ENCODE measurements at places on chromosomes 5 and 9.

GRCh38 chr9:6676254-6676921 is 30.9 kb upstream of the GLDC start:
- DNase-seq: no peak

- DNase-seq: no peak
These were observed 1.6 kb downstream of the MGAT4B start for GRCh38 chr5:179805070-179805528.

- DNase-seq: peak; percentile 53
These were observed 70.6 kb downstream of the IQGAP2 start for GRCh38 chr5:76473661-76474060.

DNA sequence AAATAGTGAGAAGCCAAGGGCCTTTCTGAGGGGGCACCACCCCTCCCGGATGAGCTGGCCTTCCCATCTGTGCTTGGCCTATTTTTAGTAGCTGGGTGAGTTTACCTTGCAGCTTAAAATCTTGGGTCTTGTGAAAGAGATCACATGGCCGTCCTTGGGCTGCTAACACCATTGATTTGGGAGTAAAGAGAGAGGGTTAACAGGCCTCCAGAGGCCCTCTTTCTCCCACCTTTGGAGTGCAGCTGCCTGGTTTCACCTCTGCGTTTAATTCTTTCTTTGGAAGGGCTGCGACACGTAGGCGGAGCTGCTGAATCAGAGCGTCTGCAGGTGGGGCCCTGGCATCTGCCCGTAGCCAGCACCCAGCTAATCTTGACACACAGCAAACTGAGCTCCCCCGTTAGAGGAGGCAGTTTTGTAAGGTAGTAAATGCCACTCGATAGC is 12.8 kb downstream of the OLFM1 start:
- no peak for DNase-seq

DNA sequence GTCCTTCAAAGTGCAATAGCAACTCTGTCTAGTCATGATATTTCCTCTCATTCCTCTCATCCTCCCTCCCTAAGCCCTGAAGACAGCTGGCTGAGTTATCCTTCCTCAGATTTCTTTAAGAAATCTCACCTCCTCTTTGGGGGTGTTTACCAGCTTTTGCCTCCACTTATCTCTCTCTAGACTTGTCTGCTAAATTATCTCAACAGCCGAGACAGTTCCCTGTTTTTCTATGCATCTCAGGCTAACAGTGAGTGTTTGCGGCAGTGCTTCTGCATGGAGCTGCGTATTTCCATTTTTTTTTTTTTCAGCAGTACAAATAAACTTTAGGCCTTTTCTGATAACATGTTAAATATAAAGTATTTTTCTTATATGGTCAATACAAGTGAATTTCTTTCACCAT is 20.9 kb downstream of the KCTD16 start:
- no peak for DNase-seq

GRCh38 chr9:93057042-93057702 is 1.3 kb upstream of the SUSD3 start:
- no peak for DNase-seq

- DNase-seq: no peak
These were observed 1609.7 kb upstream of the CDH9 start for GRCh38 chr5:28648108-28648507.

- no peak for DNase-seq
These were observed 398.0 kb downstream of the ADGRV1 start for GRCh38 chr5:90956511-90957097.

- DNase-seq: no peak
These were observed 28.9 kb downstream of the DCP2 start for GRCh38 chr5:113005454-113005853.

- DNase-seq: no peak
These were observed 1125.0 kb upstream of the DMAC1 start for GRCh38 chr9:8924562-8924961.

GRCh38 chr9:109264877-109265587 is 55.8 kb downstream of the EPB41L4B start:
- DNase-seq: no peak

GRCh38 chr5:17872204-17872603 is 237.9 kb downstream of the TAF11L14 start:
- DNase-seq: no peak

GRCh38 chr5:81657386-81657785 is 93.5 kb downstream of the SSBP2 start:
- DNase-seq: no peak

GRCh38 chr9:134659688-134660131 is 18.1 kb downstream of the COL5A1 start:
- DNase-seq: no peak

DNA sequence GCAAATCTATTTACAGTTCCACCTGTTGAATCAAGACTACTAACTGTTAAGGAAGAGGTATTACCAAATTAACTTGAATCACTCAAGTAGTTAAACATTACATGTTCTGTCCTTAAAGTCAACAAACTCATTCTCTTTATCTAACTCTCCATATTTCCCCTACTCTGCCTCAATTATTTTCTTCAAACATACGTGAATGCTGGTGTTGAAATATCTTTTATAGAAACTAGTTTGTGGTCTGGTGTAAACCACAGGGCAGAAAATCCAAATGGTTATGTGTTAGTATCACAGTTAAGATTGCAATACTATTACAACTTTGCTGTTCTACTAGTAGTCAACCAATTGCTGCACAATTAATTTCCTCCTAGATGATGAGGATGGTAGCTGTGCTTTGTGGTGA is 603.5 kb downstream of the KCTD16 start:
- DNase-seq: no peak

DNA sequence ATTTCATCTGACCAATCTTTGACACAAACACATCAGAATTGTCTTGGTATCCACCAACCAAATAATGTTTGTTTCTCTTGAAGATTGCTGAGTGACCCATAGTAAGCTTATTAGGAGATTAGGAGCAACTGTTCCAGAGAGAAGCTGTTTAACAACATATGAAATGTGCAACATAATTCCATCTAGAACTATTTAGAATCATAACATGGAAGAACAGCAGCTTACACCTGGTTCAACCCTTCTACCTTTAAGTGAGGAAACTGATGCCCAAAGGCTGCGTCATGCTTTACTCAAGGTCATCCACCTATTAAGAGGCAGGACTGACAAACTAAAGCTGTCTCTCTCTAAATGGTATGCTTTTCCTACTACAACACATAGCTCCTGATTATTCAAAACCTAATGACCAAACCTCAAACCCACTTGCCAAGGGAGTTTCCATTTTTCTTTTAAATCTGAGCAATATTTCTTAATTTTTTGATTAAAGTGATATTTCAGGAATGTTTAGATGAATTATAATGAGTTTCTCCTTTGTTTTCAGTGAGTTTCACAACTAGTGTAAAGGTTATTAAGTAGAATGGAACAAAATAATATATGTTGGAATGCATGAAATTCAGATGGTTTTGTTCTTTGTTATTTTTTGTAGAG is 545.9 kb downstream of the RAB3C start:
- DNase-seq: no peak

- no peak for DNase-seq
These were observed 35.4 kb upstream of the TUT7 start for GRCh38 chr9:86389628-86390027.

DNA sequence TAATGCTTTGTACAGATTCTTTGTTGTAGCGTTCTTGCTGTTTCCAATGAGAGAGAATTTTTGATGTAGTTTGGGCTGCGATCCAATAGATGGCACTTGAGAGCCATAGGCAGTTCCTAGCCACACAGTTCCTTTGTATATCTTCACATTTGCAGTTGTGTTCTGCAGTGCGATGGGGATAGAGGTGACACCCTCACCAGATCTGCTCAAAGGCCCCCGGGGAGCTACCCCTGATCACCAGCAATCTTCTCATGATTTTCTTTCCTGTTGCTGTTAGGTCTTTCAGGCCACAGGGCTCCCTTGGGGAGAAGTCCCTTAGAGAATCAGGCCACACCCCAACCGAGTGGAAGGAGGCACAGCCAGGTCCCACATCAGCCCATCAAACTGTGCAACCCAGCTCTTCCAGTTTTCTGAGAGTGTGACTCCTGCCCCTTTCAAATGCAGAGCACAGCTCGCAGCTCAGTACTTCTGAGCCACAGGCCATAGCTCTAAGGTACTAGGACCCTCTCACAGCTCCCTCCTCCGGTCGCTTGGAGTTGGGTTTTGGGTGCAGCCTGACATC is 353.7 kb downstream of the SLCO4C1 start:
- DNase-seq: peak; percentile 2

- DNase-seq: no peak
These were observed 296.6 kb downstream of the MED10 start for GRCh38 chr5:6081727-6082210.

- no peak for DNase-seq
These were observed 35.5 kb upstream of the TENT2 start for GRCh38 chr5:79576606-79577289.

GRCh38 chr5:52883110-52883509 is 95.4 kb downstream of the ITGA1 start:
- DNase-seq: no peak

DNA sequence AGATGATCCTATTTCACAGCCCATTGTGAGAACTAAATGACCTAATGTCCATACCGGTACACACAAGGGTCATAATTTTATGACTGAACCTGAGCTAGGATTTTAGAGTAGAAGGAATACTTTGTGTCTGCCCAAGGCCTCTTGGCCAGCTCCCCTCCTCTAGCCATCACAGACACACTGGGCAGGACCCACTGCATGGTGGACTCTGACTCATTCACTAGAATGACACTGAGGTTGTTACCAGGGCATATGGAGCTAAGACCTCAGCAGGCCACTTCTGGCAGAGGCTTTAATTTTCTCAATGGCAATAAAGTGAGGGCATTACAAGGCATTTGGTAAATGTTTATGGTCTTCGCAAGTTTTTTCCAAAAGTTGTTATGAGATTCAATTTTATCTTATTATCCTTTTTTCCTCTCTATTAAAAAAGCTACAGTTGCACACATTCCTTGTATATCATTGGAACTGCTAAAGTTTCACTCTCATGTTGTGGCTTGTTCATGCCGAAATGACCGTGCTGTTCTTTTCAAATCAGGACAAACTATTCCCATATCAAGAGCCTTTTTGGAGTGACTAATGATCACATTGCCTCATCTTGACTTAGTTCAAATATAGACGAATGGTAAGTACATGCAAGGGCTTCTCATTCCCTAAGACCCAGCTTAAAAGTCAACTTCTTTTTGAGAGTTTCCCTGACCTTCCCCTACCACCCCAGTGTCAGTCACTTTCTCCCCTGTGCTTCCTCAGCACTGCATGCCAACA is 595.7 kb downstream of the ACTL7B start:
- DNase-seq: no peak

DNA sequence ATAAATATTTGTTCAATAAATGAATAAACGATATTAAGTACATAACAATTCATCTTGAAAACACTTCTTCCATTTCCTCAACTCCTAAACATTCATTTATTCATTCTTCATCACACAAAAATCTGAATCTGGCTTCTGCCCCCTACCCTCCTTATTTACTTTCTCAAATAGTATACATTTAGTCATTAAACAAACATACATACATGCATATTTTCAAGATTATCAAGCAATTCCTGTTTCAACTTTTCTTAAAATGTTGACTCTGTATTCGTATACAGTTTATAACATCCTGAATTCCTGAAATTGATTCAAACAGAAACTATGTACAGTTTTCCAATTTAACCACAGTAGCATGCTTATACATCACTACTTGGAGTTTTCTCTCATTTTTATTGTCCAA is 129.0 kb downstream of the MUSK start:
- no peak for DNase-seq

DNA sequence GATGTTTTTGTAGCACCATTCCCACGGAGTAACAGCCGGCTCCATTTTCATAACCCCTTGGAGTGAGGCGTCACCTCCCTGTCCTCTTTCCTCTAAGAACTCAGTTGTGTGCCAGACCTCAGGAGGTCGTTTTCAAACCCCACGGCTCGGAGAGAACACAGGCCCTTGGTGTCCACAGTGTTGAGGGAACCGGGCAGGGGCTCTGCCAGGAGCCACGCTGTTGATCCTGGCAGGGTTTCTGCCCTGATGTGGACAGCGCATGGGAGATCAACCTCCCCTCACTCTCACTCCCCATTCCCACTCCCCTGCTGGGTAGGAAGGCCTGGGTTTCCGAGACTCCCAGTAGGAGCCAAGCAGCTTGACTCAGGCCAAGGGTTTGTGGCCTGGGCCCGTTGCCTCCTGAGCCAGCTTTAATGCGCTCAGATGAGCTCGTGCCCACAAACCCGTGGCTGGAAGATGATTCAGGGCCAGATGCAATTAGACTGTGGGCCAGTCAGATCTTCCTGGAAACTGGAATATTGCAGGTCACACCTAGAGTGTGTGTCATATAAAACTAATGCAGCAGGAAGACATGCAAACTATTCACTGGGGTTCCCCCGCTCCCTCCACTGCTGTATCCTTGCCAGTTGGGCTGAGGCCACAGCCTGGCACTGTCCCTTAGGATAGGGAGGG is 133.4 kb downstream of the SLC12A2 start:
- no peak for DNase-seq

DNA sequence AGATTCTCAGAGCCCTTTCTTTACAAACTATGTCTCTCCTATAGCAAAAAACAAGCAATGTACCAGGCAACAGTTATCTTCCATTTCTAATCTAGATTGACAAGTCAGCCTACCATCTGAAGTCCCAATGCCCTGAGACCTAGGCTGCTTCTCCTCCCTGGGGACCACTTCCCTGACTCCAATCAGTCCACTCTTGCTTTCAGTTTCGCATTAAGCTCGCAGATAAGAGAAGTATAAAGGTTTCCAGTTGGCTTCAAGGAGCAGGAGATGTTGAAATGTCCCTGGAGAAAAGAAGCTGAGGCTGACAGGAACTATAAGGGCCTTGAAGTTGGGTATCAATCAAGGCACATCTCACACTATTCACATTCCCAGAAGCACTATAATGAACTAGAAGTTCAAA is 32.3 kb downstream of the ERP44 start:
- no peak for DNase-seq

DNA sequence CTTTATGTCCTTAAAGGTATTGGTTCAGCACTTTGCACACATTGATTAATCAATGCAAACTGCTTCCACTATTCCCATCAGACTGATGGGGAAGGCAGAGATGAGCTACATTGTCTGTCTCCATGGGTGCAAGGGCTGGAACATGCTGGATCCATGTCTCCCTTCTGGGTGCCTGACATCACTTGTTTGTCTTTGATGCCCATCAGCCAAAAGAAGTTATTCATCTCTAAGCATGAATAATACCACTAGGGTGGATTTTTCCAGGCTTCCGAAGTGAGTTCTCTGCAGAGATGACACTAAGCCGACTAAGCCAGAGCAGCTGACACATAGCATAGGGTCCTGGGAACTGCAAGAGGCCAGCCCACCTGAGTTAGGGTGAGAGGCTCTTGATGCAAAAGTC is 8.7 kb downstream of the FGF1 start:
- no peak for DNase-seq

Measured in stimulated activated CD4-positive, alpha-beta T cell treated with anti-CD3 and anti-CD28 coated beads, Interleukin-12 subunit alpha, Interleukin-12 subunit beta, amount 100 ng/mL, for 48 hours (primary cell).